ENCODE measurements at places on chromosomes 11 and 22. TPM values are rescaled to one million over a fixed set of nuclear protein-coding genes. Genes with fewer than 3 reads are reported as not detected.

The TTC17 gene
- 81.4 TPM for total RNA-seq

The LINC01488 gene
- total RNA-seq: not detected

The ROBO4 gene
- 3.9 TPM for total RNA-seq

The ANKK1 gene
- not detected for total RNA-seq

The ASPHD2 gene
- 9.3 TPM for total RNA-seq

Data from temporal lobe (tissue), 4 donors.